T47D (cell line): ENCODE measurements at places on chromosomes 2 and 18.

DNA sequence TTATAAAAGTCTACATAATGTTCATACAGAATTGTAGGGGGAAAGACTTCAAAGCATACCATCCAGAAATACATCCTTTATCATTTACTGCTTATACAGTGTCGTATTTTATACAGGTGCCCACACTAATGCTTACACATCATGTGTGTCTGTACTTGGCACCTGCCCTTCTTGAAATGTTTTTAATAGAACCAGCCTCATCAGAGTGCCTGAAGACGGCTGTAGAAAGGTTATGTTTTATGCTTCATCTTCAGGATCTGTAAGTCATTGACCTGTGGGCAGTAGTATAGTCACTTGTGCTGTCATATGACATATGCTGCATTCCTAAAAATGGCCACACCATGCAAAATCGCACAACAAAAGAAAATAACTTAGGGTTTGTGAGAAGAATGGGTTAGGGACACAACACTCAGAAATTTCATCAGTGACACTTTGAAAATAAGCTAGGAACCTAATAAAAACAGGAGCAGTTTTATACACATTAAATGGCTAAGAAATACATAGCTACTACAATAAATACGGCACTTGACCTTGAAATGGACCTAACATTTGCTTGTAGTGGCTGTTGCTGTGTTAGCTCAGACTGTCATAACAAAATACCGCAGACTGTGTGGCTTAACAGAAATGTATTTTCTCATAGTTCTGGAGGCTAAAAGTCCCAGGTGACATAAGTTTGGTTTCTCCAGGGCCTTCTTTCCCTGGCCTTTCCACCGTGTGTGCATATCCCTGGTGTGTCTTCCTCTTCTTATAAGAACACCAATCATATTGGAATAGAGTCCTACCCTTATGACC, 112.6 kb downstream of the CERS6 start:
- DNase-seq = no peak

GRCh38 chr2:50607721-50608120, 424.2 kb downstream of the NRXN1 start:
- no peak for DNase-seq

GRCh38 chr2:168705534-168706470, 96.6 kb upstream of the NOSTRIN start:
- peak; percentile 22 for DNase-seq

GRCh38 chr2:162063899-162064298, 10.1 kb downstream of the DPP4 start:
- DNase-seq = no peak

DNA sequence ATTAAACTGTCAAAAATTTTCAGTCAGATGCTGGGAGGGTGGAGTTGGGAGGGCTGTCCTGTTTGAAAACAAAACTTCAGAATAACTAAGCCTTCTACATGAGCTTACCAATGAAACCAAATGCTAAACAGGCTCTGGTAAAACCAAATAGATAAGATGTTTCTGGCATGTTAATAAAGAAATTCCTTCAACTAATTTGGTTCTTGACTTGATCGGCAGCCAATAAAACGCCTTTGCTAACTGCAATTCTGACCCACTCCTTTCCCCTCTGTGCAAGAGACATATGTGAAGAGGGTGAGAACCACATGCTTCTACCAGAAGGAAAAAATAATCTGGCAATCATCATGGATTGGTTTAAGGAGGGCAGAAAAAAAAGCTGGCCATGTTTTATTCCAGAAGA, 20.9 kb downstream of the MAP4K3 start:
- DNase-seq = no peak

- DNase-seq = no peak
Measured at GRCh38 chr18:76896677-76897076, 74.3 kb downstream of the ZNF236 start.

DNA sequence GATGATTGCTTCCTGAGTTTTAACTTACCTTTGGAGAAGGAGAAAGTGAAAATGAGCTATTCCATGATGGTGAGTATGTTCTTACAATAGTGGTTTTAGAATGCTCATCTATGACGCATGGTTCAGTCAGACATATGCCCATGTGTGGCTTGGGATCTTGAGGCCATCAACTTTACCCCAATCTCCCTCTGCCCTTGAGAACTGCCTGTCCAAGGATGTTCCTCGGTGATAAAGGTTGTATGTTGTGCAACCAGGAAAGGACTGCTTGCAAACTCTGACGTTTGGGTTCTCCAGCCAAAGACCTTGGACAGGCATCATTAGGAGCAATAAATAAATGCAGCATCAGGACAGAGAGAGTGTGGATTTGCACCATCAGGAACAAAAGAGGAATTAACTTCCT, 165.0 kb downstream of the ZEB2 start:
- DNase-seq = no peak

DNA sequence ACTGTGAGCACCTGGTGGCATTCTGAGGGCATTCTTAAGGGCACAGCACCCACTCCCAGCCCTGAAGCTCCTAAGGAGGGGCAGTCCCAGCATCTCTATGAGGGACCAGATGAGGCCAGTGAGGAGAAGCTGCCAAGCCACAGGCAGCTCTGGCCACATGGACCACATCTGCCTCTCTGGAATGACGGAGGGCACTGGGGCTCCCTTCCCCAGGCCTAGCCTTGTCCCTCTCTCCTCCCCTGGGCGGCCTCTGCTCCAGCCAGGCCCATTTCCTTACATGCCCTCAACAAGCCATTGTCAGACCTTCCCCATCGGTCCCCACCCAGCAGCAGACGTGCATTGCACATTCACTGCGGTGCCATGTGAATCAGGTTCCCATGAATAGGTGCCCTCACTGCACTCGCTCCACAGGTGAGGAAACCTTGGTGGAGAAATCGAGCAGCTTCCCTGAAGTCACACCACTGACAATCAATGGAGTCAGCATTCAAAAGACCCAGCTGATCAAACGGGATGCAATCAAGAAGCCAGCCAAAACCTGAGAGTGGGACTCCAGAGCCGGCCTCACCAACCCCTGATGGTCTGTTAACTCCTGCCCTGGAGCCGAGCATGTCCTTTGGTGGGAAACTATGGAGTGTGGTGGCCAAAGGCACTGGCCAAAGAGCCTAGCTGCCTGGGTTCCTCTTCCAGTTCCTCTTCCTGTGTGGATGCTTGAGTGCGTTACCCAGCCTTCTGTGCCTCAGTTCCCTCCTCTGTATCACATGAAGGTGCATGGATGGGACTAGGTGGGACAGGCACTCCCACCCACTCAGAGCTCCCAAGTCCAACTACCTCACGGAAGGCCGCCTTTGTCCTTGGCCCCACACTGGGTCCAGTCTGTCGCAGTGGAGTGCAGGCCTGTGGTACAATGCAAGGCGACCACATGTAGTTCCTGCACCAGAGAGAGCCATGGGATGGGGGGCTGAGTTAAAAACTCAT, 147.3 kb downstream of the ZFP36L2 start:
- no peak for DNase-seq

GRCh38 chr18:23612434-23613090, 26.3 kb upstream of the NPC1 start:
- DNase-seq = peak; percentile 31

GRCh38 chr2:69580486-69580885, 63.1 kb downstream of the AAK1 start:
- no peak for DNase-seq

GRCh38 chr2:69119104-69119894, 106.3 kb downstream of the ANTXR1 start:
- no peak for DNase-seq

GRCh38 chr18:7548721-7549120, 18.4 kb upstream of the PTPRM start:
- no peak for DNase-seq

DNA sequence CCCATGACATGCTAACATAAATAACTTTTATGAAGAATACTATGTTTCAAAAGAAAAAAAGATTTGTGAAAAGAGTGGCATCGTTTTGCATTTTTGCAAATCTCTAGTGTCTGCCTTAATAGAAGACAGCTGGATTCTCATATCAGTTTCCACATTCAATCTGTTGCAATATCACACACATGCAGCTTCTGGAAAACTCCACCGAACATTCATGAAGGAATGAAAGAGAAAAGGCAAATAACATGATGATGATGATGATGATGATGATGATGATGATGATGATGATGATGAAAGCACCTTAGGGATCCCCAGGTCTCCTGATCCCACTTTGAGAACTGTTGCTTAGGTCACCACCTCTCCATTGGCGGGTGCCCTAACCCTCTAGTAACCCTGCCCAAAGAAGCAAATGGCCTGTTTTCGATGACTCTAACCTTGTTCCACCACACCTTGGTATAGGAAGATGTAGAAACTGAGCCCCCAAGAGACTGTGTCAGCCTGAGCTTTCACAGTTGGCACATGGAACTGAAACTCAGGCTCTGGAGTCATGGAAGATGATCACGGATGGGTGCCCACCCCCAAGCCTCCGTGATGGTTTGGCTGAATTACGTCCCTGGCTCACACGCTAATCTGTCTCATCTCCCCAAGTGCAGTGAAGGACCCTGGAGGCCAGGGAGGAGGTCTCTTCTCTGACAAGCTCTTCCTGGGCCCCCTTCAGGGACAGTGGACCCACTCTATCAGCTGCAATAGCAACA, 80.1 kb upstream of the SMAD7 start:
- DNase-seq = no peak

DNA sequence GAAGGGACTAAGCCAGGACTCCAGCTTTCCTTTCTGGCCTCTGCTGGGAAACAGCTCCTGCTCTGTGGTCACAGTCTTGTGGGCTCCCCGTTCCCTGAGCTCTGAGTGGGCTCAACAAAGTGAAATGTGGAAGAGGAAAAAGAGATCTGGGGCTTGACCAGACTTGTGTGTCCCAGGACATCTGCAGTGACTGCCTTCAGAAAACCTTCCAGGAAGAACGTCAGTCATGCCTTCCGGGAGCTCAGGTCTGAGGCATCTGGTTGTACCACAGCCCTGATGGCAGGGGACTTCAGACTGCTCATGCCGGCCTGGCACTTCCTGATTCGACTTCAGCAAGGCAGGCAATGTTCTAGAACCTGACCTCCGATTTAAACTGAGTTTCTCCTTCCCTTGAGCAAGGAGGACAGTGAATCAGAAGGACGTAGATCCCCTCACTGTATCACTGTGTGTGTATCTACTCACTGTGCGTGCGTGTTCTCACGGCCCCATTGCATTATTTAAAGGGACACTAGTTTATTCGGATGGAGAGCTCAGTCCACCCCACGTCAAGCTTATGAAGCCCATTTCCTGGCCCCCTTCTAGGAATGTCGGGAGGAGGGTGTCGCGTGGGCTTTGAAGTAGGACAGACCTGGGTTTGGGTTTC, 548 bp upstream of the FBLN7 start:
- no peak for DNase-seq

GRCh38 chr2:201411421-201411820, 39.8 kb downstream of the TRAK2 start:
- DNase-seq = no peak

- no peak for DNase-seq
Measured at GRCh38 chr2:111705239-111705638, 178.8 kb downstream of the ANAPC1 start.
